T-helper 17 cell (primary cell): ENCODE measurements at places on chromosomes 3 and 15. TPM values are rescaled to one million over a fixed set of nuclear protein-coding genes. Genes with fewer than 3 reads are reported as not detected.

Gene EIF2B5
- 49.5 TPM for total RNA-seq

GRCh38 chr3:146431240-146431639 is 38.1 kb downstream of the PLSCR2 start:
- DNase-seq: no peak

Gene EPB42
- not detected for total RNA-seq

Gene GHSR
- total RNA-seq: not detected

DNA sequence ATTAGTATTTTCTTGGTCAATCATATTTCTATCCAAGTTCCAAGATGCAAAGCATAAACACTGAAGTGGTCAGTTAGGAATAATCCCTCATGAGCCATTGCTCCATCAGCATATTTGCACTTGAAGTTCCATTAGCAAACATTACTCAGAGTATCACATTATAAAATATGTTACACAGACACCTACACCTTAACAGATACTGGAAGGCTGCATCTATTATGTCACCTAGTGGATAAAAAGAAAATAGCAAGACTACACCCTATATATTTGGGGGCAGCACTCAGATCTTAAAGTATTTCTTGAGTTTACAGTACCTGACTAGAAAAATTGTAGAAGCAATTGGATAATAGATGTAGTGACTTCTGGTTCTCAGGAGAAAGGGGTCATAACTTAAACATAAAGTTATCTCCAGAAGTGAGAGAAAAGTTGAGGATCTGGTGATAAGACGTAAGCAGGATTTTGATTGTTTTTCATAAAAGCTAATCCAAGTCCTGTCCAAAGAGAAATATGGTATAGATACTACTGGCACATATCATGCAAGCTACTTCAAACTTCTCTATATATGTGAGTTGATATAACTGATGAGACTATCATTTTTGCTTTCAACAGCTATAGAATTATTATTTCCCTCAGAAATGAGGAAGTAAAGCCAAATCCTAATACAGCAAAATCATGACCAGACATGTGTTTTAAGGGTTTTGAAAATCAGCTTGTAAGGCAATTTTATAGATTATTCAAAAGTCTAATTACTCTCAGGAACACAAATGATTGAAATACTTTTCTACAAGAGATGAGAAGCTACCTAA is 422.2 kb downstream of the GBE1 start:
- DNase-seq: no peak

Gene CHRFAM7A
- total RNA-seq: not detected

DNA sequence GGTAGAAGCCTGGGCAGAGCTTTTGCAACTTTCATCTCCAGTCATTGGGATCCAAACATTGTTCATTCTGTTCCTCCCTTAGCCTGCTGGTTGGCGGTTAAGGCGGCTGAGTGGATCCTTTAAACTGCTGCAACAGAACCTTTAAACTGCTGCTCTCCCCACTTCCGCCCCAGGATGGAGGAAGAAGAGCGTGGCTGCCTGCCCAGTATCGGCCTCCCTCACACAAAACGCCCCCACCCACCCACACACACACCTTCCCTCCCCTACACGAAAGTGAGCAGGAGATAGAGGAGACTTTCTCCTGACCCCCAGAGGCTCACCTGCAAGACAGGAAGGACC is 460 bp upstream of the ZMAT3 start:
- peak; percentile 18 for DNase-seq

Gene DCBLD2
- total RNA-seq: 0.37 TPM

DNA sequence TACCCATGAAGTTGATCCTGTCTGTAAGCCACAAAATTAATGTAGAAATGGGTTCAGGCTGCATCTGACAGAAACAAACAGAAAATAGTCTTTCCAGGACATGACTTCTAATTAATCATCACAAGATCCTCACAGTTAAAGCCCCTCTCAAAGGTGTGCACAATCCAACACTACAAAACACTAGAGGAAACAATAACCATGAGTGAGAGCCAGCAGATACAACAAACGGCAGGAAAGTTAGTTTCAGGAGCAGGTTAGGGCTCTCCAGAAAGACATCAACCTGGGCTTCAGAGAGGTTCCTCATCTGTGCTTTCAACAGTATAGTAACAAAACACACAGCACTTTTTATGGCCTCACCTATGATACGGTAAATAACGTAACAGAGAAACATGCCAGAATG is 42.8 kb downstream of the DPH3 start:
- no peak for DNase-seq

DNA sequence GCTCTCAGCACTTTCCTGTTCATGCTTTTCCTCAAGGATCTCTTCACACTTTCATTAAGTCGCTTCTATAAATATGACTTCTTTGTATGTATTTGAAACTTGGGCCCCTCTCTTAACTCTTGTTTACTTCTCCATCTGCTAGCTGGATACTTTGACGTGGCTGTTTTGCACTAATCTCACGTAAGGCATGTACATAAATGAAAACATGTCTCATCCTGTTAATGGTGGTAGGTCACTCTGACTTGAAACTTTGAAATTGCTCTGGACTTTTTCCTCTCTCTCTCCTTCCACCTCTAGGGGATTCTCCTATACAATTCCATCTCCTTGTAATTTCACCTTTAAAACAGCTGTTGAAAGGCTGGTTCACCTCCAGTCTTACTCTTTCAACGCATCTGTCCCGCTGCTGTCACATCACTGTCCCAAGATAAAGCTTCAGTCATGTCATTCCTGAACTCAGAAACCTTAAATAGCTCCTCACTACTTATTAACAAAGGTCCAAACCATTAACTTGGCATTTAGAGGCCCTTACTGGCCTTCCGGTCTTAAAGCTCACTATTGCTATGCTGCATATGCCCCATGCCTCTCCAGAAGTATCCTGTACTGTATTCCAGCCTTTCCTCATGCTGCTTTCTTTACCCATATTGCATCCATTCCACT is 1.2 kb downstream of the BLOC1S6 start:
- no peak for DNase-seq

Gene GABRR3
- total RNA-seq: not detected

Gene TTLL13
- total RNA-seq: not detected

GRCh38 chr3:14523792-14524191 is 16.4 kb downstream of the GRIP2 start:
- DNase-seq: no peak

- no peak for DNase-seq
Measured at GRCh38 chr3:52784021-52784621, 6.7 kb downstream of the ITIH1 start.
